Activated T-cell treated with anti-CD3 and anti-CD28 coated beads, Interleukin-2, amount 50 U/mL, for 72 hours (primary cell): ENCODE measurements at places on chromosomes 7 and 10.

DNA sequence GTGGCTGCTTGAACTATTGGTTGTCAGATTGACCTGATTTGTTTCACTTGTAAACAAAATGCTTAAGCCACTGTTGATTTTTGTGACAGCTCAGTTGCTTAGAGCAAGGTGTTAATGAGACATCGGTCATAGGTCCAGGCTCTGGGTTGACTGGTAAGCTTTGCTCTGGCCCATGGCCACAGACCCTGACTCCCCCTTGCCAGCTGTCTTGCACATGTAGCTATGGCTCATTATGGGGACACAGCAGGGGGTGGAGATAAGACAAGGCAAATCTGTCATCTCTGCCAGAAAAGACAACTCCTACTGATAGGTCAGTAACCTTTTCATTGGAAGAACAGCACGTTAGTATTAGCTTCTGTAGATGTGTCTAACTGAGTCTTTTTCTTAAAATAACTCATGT is 95.3 kb downstream of the KAT6B start:
- no peaks in the 10 kb centered on the region for H3K27me3 ChIP-seq
- H3K27ac ChIP-seq = no peak overlapping the region
- H3K36me3 ChIP-seq = peaks cover 18% of the 10 kb centered on the region
- H3K4me1 ChIP-seq = peaks cover 14% of the 10 kb centered on the region

DNA sequence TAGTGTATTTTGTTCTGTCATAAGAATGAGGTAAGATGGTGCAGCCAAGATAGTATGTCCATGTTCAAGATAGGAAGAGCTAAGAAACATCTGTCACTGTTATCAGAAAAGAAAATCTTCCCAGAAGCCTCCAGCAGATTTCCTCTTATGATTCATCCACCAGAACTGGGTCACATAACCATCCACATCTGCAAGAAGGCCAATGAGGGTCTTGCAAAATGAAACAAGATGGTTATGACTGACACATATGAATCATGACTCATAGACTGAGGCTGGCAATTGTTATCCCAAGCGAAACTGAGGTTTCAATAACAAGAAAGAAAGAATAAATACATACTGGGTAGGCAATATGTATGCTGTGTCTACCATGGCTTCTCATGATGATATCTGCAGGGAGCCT is 30.3 kb downstream of the CCNJ start:
- H3K36me3 ChIP-seq = no peaks in the 10 kb centered on the region
- H3K27ac ChIP-seq = peak overlapping the region; percentile 36
- peaks cover 25% of the 10 kb centered on the region for H3K4me1 ChIP-seq
- peak; percentile 36 for DNase-seq
- peak overlapping the region; percentile 49 for H3K4me3 ChIP-seq

DNA sequence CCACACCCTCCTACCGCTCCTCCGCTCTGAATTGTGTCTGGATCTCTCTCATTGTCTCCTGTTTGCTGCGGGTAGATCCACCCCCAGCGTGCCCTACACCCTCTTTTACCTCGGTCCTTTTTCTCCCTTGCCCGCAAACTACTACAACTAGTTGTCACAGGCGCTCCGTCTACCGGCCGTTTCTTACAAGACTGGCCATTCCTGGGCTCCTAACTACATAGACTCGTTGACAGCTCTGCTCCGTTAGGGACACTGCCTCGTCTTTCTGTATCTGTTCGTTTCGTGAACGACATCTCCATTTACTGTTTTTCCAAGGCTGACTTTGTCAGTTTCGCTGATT is 786 bp downstream of the TAF3 start:
- H3K4me1 ChIP-seq = peaks cover 31% of the 10 kb centered on the region
- peak overlapping the region; percentile 100 for H3K4me3 ChIP-seq
- DNase-seq = peak; percentile 43
- H3K27ac ChIP-seq = peak overlapping the region; percentile 72
- no peaks in the 10 kb centered on the region for H3K27me3 ChIP-seq

DNA sequence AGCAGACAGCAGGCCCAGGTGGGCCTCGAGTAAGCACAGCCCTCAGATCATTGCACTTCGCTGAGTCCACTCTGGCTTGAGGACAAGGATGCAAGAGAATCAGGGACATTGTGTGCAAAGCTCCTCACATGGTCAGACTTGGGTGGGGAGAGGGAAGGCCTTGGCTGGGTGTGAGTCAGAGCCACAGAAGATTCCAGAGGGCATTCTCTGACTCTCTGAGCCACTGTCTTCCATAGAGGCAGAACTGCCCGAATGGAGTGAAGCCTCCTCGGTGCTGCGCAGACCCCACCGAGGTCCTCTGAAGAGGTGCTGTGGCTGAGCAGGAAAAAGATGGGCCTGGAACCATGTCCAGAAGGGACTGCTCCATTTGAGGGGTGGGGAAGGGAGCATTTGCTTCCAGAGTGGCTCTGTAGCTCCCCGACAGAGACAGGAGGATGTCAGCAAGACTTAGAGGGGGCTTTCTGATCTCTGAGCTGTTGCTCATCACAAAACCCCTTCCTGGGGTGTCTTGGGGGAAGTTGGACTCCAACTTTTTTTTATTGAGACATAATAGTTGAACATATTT is 120.8 kb downstream of the PTPN20 start:
- no peak overlapping the region for H3K4me3 ChIP-seq
- no peaks in the 10 kb centered on the region for H3K27me3 ChIP-seq
- H3K27ac ChIP-seq = no peak overlapping the region
- no peaks in the 10 kb centered on the region for H3K36me3 ChIP-seq
- no peaks in the 10 kb centered on the region for H3K4me1 ChIP-seq
